ENCODE measurements at places on chromosomes 2 and 18. TPM values are rescaled to one million over a fixed set of nuclear protein-coding genes. Genes with fewer than 3 reads are reported as not detected.

The MOGAT1 gene
- not detected for total RNA-seq

The TNFRSF11A gene
- 0.68 TPM for total RNA-seq

The SERPINB3 gene
- not detected for total RNA-seq

The SPEG gene
- 9.1 TPM for total RNA-seq

The INPP4A gene
- total RNA-seq = 19.4 TPM

The TRAPPC12 gene
- total RNA-seq = 66.6 TPM

The IL1R1 gene
- total RNA-seq = 56.8 TPM

The LINC00305 gene
- total RNA-seq = not detected

The LDLRAD4 gene
- 0.45 TPM for total RNA-seq

The CD302 gene
- 2.5 TPM for total RNA-seq

The CNTNAP5 gene
- total RNA-seq = not detected

The SLC5A7 gene
- not detected for total RNA-seq

The REG1B gene
- total RNA-seq = not detected

The FLACC1 gene
- total RNA-seq = 1.2 TPM

The GALNT14 gene
- 0.12 TPM for total RNA-seq

The LRRTM1 gene
- total RNA-seq = not detected

The TYW5 gene
- total RNA-seq = 3.7 TPM

The NR4A2 gene
- total RNA-seq = not detected

The CHAC2 gene
- 2.2 TPM for total RNA-seq

The NETO1 gene
- not detected for total RNA-seq

The CCDC148 gene
- total RNA-seq = 0.35 TPM

The GKN1 gene
- total RNA-seq = not detected

Data from smooth muscle cell of the coronary artery (primary cell).